ENCODE measurements at places on chromosomes 1 and 21.

GRCh38 chr1:189726806-189727205 lies 750.9 kb downstream of the BRINP3 start:
- no peak for DNase-seq

DNA sequence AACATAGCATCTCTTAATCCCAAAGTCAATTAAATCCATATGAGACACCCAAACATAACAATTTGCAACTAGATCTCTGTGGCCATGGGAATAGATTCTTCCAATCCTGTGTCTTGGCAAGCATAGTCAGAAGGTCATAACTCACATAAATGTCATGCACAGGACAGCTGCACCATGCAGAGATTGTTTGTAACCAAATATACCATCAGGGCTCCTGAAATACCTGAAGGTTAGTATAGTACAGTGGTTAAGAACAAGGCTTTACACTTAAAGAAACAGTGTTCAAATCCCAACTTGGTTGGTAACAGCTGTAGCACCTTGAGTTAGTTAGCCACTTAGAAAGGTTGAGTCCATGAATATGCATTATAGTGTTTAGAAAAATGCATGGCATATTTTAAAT lies 82.6 kb upstream of the CCDC190 start:
- DNase-seq: no peak

- DNase-seq: peak; percentile 3
Observed at GRCh38 chr1:112337028-112337531, 58.9 kb upstream of the CTTNBP2NL start.

DNA sequence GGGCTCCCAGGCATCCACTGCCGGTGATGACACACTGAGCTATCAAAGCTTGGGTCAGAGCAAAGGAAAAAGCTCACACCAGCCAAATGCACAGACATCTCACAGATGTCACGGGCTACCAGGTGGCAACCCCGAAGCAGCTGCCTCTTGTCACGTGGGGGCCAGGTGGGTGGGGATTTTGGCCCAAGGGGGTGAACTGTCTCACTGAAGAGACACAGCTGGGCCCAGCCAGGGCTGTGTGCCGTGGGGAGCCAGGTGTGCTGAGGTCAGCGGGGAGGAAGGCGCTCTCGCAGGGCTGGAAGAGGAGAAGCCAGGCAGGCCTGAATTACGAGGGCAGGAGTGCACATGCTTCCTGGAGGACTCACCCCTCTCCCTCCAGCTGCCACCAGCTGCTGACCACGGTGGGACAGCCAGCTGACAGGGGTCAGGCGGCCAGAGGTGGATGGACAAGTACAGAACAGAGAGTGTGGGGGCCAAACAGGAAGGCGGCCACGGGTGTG lies 32.4 kb downstream of the KCNN3 start:
- no peak for DNase-seq

- no peak for DNase-seq
Observed at GRCh38 chr1:24644100-24644384, 940 bp downstream of the SRRM1 start.

All from CD4-positive, alpha-beta T cell treated with Interleukin-10 for 1 hour (primary cell).